Right forelimb (tissue), 1 donor: ENCODE measurements at places on chromosomes 2 and 18.

GRCh38 chr2:177693658-177694339 lies 301.2 kb downstream of the AGPS start:
- DNase-seq: no peak

DNA sequence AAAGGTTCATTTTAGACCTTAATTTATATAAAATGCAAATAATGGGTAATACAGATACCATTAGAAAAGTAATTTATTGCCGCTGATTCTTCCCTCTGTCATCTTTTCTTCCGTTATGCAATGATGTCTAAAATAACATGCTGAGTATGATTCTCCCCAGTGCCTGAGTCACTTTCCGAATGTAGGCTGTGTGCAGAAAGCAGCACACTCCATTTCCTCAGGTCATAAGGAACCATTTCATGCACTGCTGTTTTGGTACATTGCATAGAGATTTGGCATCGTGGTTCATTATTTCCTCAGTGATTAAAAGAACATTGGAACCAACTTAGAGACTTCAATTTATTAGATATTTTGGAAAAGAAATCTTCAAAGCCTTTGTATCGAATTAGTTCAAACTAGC lies 173.5 kb downstream of the CDH2 start:
- DNase-seq: no peak

GRCh38 chr2:98565286-98565860 lies 42.9 kb downstream of the COA5 start:
- DNase-seq: no peak

GRCh38 chr2:171297956-171298355 lies 135.8 kb downstream of the METTL8 start:
- DNase-seq: no peak

GRCh38 chr2:9805435-9806297 lies 37.6 kb upstream of the TAF1B start:
- DNase-seq: no peak

GRCh38 chr2:128980475-128980874 lies 661.8 kb upstream of the HS6ST1 start:
- DNase-seq: no peak

DNA sequence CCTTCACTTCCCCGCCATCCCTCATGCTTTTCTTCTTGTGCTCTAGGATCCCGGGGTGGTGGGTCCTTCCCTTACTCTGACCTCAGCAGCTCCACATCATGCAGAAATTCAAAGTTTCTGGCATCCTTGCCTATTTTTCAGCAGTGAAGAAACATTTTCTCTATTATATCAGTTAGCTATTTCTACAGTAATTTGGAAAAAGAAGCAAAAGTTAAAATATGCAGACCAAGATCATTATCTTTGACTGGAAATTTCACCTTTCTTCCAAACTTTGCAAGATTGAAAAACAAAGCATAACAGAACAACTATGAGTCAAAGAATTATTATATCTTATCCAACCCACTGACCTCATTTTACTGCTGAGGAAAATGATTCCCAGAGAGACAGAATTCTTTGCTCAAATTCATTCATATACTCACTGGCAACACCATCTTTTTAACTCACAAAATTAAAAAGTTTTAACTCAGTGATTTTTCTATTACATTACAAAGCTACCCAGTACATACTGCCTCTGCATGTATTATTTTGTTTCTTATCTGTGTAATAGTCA lies 40.5 kb downstream of the ANTXR1 start:
- no peak for DNase-seq

DNA sequence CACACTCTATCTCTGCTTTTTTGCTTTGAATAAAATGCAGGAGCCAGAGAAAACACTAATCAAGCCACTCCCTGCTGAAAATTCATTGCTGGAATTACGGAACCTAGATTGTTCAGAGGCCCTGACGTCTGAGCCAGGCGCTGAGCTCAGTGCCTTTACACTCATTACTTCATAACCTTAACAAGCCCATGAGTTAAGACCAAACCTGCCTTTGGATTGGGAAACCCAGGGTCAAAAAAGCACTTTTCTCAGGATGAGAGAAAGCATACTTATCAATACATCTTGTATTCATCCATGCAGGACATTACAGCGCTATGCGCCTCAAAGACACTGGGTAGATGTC lies 762 bp downstream of the INO80C start:
- peak; percentile 50 for DNase-seq

GRCh38 chr18:23721696-23722480 lies 32.6 kb downstream of the LAMA3 start:
- no peak for DNase-seq

- no peak for DNase-seq
Measured at GRCh38 chr2:213149294-213149875, 2.0 kb downstream of the IKZF2 start.

- no peak for DNase-seq
Measured at GRCh38 chr2:119486196-119486827, 38.0 kb downstream of the SCTR start.

DNA sequence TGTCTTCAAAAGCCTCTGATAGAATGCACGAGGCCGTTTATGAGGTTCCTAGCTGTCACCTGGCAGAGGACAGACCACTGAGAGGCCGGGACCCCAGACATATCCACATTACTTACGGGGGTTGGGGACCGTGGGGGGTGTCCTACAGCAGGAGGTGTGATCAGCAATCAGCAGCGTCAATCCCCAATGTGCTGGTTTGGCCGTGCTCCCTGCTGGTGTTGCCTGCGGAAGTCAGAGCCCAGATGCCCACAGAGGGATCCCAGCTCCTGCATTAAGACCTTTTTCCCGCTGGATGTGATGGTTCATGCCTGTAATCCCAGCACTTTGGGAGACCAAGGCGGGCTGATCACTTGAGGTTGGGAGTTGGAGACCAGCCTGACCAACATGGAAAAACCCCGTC lies 20.8 kb upstream of the SP5 start:
- no peak for DNase-seq
